T-cell (primary cell): ENCODE measurements at places on chromosomes 2 and 18. TPM values are rescaled to one million over a fixed set of nuclear protein-coding genes. Genes with fewer than 3 reads are reported as not detected.

The BCL11A gene
- total RNA-seq: 4.6 TPM

The HNMT gene
- 0.22 TPM for total RNA-seq

The RTP5 gene
- 1.2 TPM for total RNA-seq

The ARHGAP28 gene
- not detected for total RNA-seq

The ADRA2B gene
- 0.77 TPM for total RNA-seq

The IL1B gene
- 4.4 TPM for total RNA-seq

The TGOLN2 gene
- total RNA-seq: 175 TPM

- no peak for DNase-seq
Measured at GRCh38 chr2:123656590-123656989, 368.5 kb upstream of the CNTNAP5 start.

DNA sequence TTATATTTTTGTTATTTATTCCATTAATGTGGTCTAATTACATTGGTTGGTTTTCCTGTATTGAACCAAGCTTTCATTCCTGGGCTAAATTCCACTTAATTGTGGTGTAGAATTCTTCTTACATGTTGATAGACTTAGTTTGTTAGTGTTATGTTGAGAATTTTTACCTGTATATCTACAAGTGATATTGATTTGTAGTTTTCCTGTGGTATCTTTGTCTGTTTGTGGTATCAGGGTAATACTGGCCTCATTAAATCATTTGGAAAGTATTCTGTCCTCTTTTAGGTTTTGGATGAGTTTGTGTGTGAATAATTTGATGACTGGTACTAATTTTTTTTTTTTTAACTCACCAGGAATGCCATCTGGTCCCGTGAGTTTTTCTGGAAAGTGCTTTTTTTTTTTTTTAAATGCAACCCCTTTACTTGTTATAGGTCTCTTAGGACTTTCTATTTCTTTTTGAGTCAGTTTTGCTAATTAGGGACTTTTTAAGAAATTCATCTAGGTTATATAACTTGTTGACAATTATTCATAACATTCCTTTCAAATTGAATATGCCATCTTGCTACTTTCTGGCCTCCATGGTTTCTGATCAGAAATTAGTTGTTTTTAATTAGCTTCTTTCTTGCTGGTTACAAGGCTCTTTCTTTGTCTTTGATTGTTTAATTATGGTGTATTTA is 232.8 kb downstream of the CCDC85A start:
- DNase-seq: no peak

GRCh38 chr2:38581193-38582147 is 21.3 kb downstream of the HNRNPLL start:
- DNase-seq: no peak

- no peak for DNase-seq
Measured at GRCh38 chr2:185188656-185189055, 549.9 kb upstream of the FSIP2 start.

DNA sequence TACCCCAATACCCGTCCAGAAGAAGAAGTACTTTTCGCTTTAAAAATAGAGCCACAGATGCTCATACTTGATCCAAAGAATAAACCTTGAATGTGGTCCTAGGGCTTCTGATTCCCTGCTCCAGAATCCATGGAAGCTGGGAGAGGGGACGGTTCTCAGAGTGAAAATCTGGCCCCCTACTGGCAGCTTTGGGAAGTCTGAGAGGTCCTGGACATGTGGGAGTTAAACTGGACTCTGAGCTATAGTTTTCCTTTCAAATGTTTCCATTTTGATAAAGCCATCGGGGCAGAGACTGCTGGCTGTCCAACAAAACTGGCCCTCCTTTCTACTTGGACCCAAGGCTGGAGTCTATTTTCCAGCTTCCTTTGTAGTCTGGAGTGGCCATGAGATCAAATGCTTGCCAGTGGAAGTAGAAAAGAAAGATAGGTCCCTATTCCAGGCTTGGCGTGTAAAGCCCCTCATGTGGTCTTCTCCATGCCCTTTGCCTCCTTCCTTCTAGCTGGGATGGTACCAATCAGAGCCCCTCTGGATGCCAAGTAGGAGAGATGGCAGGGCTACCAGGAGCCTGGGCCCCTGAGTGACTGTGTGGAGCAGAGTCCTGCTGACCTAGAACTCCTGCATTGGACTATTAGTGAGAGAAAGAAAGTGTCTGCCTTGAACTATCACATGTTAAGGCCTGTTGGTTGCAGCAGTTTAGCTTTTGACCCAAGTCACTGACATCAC is 37.7 kb upstream of the TBC1D8 start:
- no peak for DNase-seq

- DNase-seq: no peak
Measured at GRCh38 chr18:61949946-61950345, 57.1 kb upstream of the RNF152 start.

DNA sequence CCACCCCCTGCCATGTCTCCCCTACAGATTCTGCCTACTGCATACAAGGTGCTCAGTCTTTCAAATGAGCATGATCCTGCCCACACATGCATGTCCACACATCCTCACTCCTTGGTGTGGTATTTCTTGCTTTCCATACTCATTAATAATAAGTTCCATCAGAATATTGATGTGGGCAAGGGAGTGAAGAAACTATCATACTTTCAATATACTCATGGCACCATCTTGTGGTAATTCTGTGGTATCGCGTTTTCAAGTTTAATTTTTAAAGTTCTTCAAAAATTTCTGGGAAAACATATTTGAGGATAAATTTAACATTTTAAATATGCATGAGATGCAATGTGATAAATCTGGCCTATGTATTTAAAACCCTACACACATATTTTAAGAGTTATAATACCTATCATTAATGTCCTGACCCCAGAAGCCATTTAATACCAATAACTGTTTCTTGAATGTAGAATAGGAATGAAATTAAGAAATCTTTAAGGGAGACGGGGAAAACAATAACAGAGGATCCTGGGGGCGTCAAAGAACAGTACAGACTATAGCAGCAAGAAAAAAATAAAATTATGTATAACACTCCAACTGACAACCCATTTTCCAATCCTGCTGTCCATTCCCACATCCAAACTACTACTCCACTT is 110.1 kb downstream of the ZNF385B start:
- DNase-seq: no peak

GRCh38 chr2:51301381-51301780 is 269.4 kb upstream of the NRXN1 start:
- DNase-seq: no peak

- DNase-seq: no peak
Measured at GRCh38 chr18:67108894-67109293, 407.6 kb downstream of the DSEL start.

GRCh38 chr18:6566338-6566911 is 151.7 kb upstream of the L3MBTL4 start:
- DNase-seq: no peak

DNA sequence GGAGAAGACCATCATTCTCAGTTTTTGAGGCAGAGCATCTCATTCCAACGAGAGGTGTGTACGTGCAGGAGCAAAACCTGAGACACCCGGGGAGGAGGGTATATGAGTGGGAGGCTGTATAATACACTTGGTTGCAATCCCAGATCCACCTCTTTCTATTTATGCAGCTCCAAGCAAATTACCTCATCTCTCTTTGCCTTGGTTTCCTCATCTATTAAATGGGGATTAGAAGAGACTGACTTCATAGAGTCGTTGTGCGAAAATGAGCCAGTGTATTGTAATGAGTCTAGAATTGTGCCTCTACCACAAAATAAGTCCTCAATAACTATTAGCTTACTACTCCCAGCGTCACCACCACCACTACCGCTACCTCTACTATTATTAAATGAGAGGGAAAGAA is 40.1 kb downstream of the TGOLN2 start:
- DNase-seq: no peak

GRCh38 chr2:9143264-9143815 is 63.3 kb upstream of the ASAP2 start:
- no peak for DNase-seq

DNA sequence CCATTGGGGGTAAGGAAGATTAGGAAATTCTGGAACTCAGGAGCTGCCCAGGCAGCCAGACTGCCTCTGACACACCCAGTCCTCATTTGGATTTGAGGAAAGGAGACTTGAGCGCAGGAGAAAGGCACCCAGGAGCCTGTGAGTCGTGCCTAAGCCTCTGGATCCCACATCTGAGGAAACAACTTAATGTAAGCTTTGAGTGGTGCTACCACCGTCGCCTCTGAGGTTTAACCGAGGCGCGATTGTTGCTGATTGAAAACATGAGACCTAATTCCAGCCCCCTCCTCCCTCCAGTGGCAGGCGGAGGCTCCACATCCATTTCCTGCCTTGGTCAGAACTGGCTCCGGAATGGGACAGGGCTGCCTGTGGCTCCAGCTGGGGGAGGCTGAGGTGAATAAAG is 176.7 kb upstream of the PKDCC start:
- no peak for DNase-seq

DNA sequence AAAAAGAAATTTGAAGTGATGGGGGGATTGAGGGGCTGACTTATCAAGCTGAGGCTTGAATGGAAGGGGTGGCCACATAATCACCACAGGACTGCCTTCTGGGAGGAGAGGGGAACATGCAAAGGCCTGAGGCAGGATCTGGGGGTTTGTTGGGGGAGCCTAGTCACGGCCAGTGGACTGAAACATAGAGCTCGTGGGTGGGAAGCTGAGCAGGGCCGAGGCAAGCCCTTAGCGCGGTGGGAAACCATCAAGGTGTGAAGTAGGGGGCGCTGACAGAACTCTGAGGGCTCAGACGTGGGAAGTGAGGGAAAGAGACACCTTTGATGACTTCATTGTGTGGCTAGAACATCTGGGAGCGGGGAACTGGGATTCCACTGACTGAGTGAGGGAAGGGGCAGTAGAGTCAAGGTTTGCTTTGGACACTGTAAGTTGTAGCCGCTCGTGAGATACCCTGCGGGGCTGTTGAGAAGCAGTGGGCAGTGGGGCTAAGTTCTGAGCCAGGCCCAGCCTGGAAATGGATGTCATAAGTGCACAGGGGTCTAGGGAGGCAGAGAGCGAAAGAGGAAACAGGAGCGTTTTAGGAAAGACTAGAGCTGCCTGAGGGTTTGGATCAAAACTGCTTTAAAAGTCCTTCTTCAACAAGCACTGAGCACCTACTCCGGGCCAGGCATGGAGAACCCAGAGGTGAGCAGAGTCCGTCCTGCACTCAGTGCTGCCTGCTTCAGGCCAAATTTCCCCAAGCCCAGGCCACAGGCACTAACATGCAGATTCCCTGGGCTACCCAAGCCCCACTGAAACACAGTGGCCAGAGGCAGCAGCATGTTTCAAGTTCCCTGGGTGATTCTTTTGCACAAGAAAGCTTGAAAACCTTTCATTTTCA is 686 bp upstream of the SNORC start:
- DNase-seq: no peak

DNA sequence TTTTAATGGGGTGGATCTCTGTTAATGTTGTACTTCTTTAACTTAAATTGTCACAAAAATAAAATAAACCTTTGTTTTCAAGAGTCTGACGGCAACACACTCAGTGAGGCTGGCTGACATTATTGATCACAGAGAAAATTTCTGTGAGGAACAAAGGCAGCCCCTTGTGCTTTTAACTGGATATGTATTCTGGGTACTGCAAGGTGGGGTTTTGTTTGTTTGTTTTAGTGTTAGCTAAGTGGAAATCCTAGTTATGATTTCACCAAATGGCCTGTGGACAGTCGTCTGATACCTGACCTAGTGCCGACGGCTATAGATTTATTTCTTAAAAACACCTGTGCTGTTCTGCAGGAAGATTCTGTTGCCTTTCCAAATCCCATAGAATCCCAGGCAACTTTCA is 1329.5 kb upstream of the ZEB2 start:
- DNase-seq: no peak

DNA sequence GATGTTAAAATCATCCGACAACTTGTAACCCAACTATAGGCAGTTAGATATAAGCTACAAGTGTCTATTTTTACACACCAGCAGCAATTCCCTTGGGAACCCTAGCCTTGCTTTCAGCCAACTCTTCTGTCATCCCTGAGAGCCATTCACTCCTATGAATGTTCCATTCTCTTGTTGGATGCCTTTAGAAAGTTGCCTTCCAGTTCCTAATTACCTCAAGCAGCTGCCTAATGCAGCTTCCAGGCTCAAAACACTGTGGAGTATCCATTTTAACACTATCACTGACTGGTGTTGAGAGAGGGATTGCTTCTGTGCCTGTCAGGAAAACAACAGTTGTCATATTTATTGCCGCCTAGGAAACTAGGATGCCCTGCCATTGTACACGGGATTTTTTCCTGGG is 402.0 kb upstream of the ACVR2A start:
- DNase-seq: no peak
